ENCODE measurements at places on chromosomes 16 and 17.

GRCh38 chr17:63431939-63432804 lies 13.9 kb downstream of the CYB561 start:
- DNase-seq = no peak

DNA sequence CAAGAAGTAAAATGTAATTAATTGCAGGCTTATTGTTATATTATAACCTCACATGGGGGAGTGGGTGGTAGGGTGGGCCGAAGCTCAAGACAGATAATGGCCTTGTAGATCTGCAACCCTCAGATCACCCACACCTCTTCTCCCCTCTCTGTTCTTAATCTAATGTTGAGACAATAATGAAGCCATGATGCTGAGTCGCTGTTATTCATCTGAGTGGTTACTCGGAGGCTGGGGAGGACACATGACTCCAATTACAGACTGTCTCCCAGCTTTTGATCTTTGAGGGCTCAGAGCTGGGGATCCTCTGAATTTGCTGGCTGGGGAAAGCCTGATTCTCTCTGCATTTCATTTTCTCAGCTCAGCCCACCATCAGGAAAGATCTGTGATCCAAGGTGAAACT lies 275.3 kb downstream of the SHISA9 start:
- no peak for DNase-seq

DNA sequence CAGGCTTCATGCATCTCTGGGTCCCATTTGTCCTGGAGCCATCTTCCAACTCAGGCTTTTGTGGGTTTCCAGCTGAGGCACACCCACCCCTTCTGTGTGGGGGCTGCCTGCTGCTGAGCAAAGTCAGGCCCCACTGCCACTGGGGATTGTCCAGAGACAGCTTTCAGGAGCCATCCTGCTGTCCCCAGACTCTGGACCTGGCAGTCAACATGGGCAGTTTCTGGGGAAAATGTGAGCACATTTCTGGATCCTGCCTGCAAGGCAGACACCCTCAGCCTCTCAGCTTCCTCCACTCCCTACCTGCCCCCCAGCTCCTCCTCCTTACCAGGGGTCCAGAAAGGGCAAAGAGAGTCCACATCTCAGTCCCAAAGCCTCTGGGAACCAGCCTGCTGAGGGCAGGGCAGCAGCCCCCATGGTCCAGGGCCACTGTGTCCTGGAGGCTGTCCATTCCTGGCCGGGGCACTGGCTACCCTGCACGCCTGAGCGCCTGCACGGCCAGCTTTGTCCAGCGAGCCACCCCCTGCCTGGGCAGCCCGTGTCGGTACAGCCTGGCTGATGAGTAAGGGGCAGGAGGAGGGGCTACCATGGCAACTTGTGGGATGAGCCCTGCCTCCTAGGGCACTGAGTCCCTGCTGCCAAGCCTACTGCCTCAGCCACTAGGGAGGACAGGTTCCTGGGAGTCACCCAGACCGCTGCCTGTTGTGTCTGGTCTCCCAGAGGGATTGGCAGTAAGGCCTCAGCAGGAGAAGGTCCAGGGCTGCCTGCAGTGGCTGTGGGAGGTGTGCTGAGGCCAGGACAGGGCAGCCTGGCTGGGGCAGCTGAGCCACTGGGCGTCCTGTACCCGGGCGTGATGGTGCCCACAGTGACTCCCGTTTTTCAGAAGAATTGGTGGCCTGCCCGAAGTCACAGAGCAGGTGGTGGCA lies at the start of gene SLC47A2:
SLC47A2 (minus strand) TSS at position 477 of the 923 bp plus-strand sequence; CDS start at position 448, 29 bp downstream.
- DNase-seq = no peak

- no peak for DNase-seq
These were observed 31.1 kb downstream of the BAIAP2 start for GRCh38 chr17:81066072-81066471.

GRCh38 chr16:10847176-10847575 lies 28.6 kb upstream of the TVP23A start:
- DNase-seq = no peak

GRCh38 chr17:38588788-38589174 lies 17.0 kb downstream of the SRCIN1 start:
- DNase-seq = no peak

GRCh38 chr16:48201515-48202201 lies 42.4 kb upstream of the LONP2 start:
- no peak for DNase-seq

DNA sequence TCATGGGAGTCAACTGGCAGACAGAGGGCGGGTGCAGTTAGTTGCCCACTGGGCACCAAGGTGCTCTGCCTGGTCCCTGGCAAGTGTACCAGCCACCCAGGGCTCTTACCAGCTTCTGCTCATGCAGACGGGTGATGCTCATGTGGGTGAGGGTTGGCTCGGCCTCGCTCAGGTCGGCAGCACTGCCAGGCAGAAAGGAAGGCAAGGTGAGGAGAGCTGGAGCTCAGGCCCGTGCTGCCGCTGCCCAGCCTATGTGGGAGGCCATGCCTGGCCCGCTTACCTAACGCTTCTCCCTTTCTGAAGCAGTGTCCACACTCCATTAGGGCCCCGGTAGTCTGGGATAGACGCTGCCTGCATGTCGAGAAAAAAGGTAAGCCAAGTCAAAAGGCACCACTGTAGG lies 2.6 kb downstream of the SIRT7 start:
- no peak for DNase-seq

- DNase-seq = no peak
These were observed 351.1 kb downstream of the CPPED1 start for GRCh38 chr16:12452549-12452948.

- peak; percentile 16 for DNase-seq
These were observed 646 bp downstream of the RABEP1 start for GRCh38 chr17:5282642-5283217.

DNA sequence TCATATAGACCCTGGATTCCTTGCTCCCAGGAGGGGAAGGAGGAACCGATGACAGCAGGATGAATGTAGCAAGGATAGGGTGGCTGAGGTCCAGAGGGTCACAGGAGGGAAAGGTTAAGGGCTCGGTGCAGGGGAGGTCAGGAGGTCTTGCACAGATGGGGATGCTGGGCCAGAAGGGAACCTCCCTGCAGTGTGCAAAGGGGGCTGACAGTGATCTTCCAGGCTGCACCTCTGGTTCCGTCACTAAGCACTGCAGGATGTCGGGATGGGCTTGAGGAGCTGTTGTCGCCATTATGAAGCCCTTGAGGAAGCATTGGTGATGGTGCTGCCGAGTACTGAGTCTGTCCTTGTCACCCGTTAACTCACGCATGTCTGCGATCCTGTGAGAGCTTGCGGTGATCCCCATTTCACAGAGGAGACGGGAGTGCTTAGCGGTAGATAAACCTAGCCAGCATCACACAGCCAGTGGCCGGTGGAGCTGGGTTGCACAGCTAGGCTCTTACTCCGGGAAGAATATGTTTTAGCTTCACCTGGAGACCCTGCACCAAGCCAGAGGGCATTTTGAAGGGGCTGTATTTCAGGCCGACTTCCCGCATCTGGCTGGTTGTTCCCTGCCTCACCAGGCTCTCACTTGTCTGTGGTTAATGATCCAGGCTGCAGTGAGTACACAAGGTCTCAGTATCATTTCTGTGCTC lies 120.4 kb downstream of the SNX29 start:
- no peak for DNase-seq

DNA sequence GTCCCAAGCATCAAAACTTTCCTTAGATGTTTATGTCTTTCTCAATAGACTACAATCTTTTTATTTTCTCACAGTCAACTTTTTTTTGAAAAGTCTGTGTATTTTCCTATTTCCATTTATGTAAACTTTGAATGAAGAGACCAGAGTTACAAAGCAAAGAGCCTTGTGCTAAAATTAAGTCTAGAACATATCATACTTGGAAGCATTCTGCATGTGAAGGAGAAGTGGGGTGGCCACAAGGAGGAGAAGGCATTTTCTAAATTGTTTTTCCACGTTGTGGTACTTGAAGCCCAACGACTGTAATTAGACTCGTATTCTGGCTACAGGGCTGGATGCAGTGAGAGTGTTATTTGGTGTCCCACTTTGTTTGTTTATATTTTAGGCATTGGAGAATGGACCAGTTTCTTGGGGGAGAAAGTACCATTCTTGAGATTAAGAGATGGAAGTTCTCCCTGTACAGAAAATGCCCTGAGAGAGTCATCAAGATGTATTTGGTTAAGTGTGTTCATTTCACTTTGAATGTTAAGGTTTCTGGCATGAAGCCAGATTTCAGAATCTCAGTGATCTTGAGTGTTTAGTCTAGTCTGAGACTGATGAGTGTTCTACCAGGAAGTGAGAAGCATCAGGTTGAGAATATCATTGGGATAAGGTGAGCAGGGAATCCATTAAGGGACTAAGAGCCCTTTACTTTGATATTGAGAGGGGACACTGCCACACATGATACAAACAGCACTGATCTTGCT lies 71.6 kb downstream of the MAP2K6 start:
- no peak for DNase-seq

DNA sequence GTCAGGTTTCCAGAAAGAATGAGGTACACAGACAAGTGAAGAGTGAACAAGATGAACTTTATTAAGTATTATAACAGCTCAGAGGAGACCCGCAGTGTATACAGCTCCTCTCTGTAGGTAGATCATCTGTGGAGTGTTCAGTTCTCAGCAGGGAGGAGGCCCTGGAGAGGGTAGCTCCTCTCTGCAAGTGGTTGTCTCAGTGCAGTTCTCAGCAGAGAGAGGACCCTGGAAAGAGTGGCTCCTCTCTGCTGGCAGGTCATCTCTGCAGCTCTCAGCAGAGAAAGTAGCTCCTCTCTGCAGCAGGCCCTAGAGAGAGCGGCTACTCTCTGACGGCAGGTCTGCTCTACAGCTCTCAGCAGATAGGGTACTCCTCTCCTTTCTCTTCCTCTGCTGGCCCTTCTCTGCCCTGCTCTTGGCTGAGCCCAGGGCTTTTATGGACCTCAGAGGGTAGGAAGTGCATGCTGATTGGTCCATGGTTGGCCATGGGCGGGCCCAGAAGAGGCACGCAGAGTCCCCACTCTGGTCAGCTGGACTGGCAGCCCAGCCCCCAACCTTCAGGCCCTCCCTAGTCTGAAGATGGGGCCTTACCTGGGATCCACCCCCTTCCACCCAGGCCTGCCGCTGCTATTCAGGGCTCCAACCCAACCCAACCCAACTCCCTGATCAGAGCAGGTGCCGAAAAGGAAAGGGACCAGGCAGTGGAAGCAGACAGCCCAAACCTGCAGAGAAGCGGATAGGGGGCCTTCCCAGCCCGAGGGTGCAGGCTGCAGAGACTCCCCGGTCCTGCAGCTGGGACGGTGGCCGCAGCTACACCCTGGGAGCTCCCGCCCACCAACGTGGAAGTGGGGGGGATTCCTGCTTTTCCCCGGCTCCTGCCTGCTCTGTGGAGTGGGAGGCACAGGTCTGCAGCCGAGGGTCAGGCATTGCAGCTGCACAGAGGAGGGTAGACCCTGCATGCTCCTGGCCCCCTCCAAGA lies 18.5 kb upstream of the DNAJA2 start:
- DNase-seq = no peak
